Chondrocyte (in vitro differentiated cells): ENCODE measurements at places on chromosomes 16 and 17. TPM values are rescaled to one million over a fixed set of nuclear protein-coding genes. Genes with fewer than 3 reads are reported as not detected.

DNA sequence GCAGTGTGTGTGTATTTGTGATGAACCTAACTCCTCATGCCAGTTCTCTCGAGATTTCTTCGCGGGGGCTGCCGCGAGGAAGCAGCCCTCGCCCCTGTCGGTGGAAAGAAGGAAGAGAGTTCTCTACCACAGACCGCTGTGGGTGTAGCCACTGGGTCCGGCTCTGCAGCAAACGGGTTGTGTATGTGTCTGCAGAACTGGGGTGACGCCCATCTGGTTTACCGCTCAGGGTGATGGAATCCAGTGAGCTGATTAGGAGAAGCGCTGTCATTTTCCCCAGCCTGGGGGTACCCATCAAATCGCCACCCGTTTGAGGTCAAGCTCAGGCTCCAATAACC lies 7.7 kb downstream of the CORO6 start:
- DNase-seq = no peak

DNA sequence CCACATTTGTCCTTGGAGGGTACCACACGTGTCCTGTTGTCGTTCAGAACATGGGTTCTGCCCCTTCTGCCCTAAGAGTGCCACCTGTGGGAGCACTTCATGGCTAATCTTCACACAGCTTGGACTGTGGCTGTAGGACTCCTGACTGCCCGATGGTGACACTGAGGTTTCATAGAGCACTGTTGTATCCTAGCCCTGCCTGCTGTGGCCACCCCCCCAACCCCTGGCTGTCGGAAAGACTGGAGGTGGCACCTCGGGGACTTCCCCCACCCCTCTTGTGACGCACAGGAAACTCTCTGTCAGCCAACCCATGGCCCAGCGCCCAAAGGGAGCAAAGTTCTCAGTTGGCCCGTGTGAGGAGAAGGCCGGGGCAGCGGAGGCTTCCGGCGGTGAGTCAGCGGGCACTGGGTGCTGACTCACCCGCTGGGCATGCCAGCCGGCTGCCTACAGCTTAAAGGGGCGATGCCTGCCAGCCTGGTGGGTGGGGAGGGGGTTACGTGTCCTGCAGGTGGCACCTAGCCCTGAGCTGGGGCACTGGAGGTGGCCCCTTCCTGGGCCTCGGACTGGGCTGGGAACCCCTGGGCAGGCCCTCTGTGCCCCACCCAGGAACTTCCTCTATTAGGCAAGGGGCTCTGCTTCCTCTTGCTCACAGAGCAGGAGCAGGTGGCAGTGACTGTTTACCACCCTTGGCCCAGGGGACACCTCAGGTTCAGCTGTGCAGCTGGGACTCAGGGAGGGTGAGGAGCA lies 3.4 kb downstream of the MAP2K3 start:
- no peak for DNase-seq

The NAGS gene
- 0.40 to 0.51 TPM (median 0.41 TPM) in 3 replicates for total RNA-seq

DNA sequence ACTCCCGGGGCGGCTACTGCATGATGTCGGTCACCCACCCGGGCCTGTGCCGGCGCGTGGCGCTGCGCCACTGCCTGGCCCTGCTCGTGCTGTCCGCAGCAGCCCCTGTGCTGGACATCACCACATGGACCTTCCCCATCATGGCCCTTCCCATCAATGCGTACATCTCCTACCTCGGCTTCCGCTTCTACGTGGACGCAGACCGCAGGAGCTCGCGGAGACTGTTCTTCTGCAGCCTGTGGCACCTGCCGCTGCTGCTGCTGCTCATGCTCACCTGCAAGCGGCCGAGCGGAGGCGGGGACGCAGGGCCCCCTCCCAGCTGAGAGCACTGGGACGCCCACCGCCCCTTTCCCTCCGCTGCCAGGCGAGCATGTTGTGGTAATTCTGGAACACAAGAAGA lies 29.8 kb downstream of the CDRT15 start:
- DNase-seq = no peak
